ENCODE measurements at places on chromosomes 16 and 17. TPM values are rescaled to one million over a fixed set of nuclear protein-coding genes. Genes with fewer than 3 reads are reported as not detected.

Gene SYNRG
- 47.1 TPM for total RNA-seq

DNA sequence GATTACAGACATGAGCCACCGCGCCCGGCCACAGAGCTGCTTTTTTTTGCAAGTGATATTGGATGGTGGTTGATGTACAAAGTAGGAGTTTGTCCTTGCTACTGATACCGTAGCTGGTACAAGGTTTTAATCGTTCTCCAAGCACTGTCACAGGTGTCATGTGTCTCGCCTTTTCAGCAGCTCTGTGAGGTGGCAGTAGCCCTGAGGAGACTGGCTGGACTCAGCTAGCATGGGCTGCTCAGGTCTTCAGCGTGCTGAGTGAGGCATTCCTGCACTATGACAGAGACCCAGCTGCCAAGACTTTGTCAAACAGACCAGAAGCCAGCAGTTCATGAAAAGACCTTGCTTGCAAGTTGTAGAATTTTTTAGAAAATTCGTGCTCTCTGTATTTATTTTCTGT lies 7.2 kb downstream of the WWOX start:
- no peak for DNase-seq

Gene AATK
- 20.6 TPM for total RNA-seq

DNA sequence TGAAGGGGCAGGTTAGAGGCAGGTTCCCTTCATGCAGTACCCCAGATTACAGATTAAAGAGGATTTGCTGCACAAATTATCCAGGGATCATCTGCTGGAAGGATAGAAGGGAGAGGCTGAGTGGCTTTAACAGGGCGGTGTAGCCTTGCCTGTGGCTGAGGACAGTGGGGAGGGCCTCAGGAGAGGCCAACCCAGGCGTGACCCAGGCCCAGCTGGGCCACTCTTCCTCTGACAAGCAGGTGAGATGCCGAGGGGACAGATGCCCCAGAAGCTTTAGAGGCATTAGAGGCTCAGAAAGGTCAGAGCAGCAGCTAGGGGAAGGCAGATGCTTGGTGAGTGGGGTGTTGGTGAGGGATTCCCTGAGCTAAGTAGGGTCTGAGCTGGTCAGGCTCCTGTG lies 18.1 kb upstream of the MTMR4 start:
- DNase-seq: no peak

GRCh38 chr17:72760368-72760767 lies 332.1 kb downstream of the SLC39A11 start:
- DNase-seq: no peak

- DNase-seq: no peak
Measured at GRCh38 chr17:74520790-74521480, 10.3 kb downstream of the CD300LB start.

Gene CA10
- not detected for total RNA-seq

GRCh38 chr17:31798205-31798724 lies 60.8 kb downstream of the COPRS start:
- no peak for DNase-seq

Gene CDH3
- not detected for total RNA-seq

DNA sequence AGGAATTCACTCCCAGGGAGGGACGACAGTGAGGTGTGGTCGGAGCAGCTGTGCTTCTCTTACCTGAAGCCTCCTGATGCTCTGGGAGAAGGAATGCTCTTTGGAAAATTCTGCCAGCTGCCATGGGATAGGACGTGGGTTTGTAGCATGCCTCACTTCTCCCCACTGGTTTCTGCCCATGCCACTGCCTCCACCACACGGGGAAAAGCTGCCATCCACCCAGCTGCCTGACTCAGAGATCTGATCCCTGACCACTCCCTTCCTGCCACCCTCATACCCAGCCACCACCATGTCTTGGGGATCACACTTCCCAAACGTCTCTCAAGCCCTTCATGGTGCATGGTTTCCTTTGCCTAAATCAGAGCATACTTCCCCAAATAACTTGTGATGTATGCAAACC lies 80.0 kb downstream of the CPPED1 start:
- DNase-seq: no peak

- DNase-seq: no peak
Measured at GRCh38 chr16:21169249-21169981, 10.9 kb downstream of the LDAF1 start.

GRCh38 chr16:72001180-72001874 lies 1.1 kb upstream of the PKD1L3 start:
- no peak for DNase-seq

Gene ENPP7
- total RNA-seq: 2.2 TPM

DNA sequence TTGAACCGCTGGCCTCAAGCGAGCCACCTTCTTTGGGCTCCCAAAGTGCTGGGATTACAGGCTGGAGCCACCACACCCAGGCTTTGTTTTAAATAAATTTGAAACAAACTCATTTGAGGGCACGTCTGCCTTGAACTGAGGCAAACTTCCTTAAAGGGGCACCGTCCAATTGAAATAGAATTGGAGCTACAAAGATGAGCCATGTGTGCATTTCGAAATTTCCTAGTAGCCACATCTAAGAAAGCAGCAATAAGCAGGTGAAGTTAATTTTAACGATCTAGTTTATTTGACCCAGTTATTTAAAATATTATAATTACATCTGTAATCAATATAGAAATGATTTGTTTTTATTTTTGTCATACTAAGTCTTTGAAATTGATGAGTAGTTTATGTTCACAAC lies 755 bp upstream of the C16orf89 start:
- DNase-seq: no peak

GRCh38 chr16:87076331-87076949 lies 240.8 kb downstream of the C16orf95 start:
- no peak for DNase-seq

Gene CACNA1H
- total RNA-seq: 57.5 TPM

DNA sequence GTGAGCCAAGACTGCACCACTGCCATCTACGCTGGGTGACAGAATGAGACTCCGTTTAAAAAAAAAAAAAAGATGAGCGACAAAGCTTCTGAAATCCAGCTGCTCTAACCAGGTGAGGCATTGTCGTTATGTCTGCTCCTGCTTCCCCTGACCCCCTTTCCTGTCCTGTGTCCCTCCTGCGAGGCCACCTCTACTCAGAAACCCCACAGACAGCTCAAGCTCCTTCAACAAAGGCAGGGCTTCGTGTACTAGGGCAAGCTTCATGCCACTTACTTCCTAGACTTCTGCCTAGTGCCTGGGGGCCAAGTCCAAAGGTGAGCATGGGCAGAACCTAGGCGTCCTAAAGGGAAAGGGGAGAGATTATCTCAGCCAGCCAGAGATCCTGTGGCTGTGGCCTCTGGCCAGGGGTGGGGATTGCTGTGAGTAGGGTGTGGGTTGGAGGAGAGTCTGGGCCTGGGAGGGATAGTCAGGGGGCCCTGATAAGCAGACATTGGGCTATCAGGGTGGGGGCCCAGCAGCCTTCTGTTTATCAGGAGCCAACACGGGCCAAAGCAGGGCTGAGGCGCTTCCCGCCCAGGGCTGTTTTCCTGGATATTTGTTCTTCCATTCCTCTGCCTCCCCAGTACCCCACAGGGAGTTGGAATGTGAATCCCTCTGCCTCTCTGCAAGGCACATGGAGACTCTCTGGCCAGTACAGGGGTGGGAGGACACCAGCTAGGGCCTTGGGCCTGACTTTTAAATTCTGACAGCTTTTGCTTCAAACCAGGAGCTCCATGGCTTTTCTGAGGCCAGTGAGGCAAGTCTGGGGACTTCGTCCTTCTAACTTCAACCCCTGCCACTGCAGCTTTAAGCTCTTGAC lies 10.4 kb downstream of the ERAL1 start:
- no peak for DNase-seq

Gene ZG16
- 0.21 TPM for total RNA-seq

Gene MYH1
- not detected for total RNA-seq

Gene MRM1
- total RNA-seq: not detected

DNA sequence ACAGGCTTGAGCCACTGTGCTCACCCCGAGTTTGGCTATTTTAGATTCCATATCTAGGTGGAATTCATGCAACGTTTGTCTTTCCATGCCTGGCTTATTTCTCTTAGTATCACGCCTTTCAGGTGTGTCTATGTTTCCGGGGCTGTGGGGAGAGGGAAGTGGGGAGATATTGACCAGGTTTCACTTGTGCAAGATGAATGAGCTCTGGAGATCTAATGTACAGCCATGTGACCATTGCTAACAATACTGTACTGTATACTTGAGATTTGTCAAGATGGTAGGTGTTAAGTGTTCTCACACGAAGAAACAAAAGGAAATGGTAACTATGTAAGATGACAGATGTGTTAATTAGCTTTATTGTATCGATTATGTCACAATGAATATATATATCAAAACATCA lies 199.6 kb downstream of the SHISA9 start:
- DNase-seq: no peak

Gene CDH13
- total RNA-seq: 160 TPM

DNA sequence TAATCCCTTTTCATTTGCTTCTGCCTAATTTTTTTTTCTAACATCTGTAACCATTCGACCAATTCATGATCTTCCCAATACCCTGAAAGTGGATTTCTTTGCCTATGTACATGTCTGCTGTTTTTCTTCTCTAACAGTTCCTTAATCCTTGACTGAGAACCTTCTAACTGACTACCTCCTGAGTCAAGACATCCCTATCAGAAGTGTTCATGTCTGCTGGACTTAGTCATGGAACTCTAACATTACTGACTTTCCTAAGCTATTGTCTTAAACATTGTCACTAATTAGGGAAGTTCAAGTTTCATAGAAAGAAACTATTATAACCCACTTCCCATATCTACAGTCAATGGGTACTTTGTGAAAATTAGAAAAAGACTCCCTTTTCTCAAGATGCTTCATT lies 52.4 kb upstream of the IRX5 start:
- DNase-seq: no peak

GRCh38 chr17:79070266-79070880 lies 4.3 kb upstream of the ENGASE start:
- no peak for DNase-seq

Gene SAMD14
- total RNA-seq: 3.2 TPM

DNA sequence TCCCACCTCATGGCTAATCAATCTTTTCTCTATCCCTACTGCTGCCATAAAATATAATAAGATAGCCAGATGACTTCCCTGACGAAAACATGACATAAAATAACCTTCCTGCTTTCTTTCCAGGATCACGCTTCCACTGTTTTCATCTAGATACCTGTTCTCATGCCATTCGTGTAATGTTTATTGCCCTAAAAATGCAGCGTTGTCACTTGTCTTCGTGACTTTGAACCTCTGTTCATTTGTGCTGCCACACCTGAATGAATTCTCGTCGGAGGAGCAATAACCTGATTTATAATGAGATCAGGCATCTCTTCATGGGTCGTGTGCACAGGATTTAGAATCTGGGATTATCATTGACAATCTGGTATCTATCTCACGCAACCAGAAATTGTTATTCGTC lies 1401.9 kb downstream of the CDH11 start:
- DNase-seq: no peak

DNA sequence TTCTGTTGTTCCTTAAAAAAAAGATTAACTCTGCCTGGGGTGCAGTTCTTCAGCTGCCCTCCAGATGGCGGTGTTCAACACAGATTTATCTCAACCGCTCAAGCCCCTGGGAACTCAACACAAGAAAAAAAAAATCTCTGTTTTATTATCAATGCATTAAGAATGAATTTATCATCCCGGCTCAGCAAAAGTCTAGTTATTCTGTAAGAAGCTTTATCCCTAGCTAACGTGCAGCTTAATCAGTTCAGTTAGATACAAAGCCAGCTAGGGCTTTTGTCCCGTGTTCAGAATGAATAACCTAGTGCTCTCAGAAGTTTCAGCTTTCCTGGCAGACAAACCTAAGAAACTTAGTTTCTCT lies 475.9 kb upstream of the CCL2 start:
- no peak for DNase-seq

- DNase-seq: no peak
Measured at GRCh38 chr17:27157297-27157696, 136.6 kb upstream of the WSB1 start.

Gene ACAP1
- 12.0 TPM for total RNA-seq

DNA sequence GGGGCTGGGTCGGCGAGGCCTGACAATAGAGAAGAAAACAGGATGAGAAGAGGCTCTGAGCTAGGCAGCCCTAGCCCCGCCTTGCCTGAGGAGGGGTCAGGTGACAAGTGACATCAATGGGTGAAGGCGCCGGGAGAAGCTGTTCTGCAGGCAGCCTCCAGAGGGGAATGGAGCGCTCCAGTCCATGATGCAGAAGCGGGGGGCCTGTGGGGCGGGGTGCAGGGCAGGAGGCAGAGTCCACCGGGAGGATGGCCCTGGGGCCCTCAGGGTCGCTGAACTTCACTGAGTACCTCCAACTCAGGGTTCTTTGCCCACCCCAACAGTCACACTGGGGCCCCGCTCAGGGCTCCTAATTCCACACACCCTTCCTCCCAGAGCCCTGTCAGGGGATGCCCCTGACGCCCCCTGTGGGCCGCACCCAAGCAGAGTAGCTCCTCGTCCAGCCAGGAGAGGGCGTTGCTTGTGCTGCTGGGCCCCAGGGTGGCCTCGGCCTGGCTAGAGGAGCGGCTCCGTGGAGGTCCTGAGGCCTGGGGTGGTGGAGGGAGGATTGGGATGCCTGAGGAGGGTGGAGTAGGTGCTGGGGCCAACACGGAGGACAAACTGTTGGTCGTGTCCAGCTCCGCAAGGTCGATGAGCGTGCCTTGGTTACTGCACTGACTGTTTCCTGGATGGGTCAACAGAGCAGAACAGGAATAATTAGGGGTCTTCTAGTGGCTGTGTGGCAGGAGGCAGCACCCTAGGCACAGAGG lies 20.8 kb downstream of the GGA3 start:
- no peak for DNase-seq

DNA sequence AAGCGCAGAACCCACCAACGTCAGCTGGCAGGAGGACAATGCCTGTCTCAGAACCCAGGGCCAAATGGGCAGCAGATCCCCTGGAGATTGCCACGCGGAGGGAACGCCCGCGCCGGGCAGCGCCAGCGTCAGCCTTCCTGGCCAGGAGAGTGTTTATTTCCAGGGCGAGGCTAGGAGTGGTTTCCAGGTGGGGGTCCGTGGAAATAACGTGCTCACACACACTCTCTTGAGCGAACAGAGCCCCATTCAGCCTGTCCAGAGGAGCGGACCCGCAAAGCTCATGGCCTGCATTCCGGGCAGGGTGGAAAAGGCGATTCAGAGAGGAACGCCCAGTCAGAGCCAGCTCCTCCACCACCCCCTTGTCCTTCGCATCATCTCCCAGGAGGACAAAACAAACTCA lies 40.3 kb downstream of the SDK2 start:
- no peak for DNase-seq

Gene ACSF2
- 26.1 TPM for total RNA-seq

Gene FSCN2
- total RNA-seq: not detected

Gene SPIRE2
- total RNA-seq: not detected

GRCh38 chr16:66342294-66342900 lies 24.1 kb upstream of the CDH5 start:
- no peak for DNase-seq

DNA sequence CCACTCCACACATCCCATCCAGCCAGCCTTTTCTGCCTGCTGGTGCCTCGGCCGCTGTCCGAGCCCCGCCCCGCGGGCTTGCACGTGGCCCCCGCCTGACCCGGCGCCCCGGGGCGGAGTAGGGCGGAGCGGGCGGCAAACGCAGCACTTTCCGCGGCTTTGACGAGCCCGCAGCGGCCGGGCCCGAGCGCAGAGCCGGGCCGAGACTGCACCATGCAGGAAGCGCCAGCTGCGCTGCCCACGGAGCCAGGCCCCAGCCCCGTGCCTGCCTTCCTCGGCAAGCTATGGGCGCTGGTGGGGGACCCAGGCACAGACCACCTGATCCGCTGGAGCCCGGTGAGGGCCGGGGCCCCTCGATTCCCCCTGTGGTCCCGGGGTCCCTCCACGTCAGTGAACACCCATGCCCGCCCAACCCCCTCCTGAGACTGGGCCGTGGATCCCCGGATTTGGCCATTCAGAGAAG lies at the start of gene HSF4:
TSS of gene HSF4 (plus strand) at position 147 of the 463 bp plus-strand sequence. CDS start at position 214, 67 bp downstream.
- DNase-seq: peak; percentile 82

Gene ASPA
- total RNA-seq: 0.11 TPM

Gene ZNF629
- 12.3 TPM for total RNA-seq

Gene PITPNC1
- 10.9 TPM for total RNA-seq

GRCh38 chr17:76000755-76001521 lies at the start of gene CDK3:
TSS of gene CDK3 (plus strand) at chr17:76000855. CDS start at chr17:76001426, 571 bp downstream.
- no peak for DNase-seq
